ENCODE measurements at places on chromosomes 6 and 20.

DNA sequence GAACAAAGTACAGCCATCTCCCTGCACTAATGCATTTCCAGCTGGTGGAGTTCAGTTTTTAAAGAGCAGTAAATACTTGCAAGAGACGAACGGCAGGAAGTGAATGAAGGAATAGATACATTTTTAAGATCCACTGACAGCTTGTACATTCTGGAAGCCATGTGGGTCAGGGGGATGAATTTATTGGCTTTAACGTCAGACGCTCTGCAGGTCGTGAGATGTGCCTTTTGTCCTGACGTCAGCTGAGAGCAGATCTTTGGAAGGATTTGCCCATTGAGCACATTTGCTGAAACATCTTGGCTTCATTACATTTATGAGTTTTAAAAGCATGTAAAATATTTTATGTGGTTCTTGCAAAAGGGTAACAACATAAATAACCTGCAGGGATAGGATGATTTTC, 29.5 kb upstream of the SALL4 start:
- DNase-seq, result no peak

DNA sequence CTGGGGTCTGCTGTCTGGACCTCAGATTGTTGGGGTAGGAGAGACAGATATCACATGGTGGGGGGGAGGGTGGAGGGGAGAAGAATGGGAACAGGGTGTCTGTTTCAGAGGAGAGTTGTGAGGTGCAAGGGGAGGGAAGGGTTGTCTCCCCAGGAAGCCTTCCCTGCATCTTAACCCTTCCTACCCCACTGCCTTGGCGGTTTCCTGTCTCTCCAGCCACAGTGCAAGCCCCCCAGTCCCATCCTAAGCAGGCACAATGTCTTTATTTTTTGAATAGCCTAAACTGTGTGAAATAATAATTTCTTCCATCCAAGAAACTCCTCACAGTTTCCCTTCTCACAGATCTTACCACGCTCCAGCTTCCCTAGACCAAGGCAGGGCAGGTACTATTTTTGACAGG, 3.5 kb downstream of the FOXP4 start:
- no peak for DNase-seq

GRCh38 chr20:12409501-12409900, 491.8 kb downstream of the BTBD3 start:
- DNase-seq, result no peak

DNA sequence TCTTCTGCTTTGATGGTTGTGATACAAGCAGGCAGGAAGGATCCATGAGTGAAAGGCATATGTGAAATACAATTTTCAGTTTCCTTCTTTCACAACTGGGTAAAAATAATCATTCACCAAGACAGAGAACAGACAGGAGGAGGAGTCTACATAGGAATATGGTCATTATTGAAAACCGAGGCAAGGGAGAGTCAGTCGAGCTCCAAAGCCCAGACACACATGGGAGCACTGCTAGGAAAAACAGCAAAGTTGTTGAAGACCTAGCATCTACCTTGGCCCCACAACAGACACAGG, 260.6 kb downstream of the ERMARD start:
- DNase-seq, result no peak

DNA sequence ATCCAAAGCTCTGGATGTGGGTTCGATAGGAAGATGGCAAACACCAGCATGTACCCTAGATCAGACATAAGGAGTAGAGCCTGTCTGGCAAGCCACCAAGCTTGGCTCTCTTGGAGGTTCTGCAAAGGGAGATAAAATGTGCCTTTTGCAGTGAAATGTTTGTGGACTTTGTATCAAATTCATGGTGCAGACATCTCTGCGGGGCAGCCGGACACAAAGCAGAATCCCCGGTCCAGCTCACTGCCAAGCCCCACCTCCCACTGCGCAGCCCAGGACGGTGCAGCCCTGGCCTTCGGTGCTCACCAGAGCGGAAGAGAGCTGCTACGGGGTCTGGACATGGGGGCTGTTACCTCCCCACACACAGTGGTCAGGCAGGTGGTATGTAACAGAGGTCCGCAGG, 333.6 kb upstream of the JARID2 start:
- no peak for DNase-seq
